Stimulated activated CD4-positive, alpha-beta T cell treated with anti-CD3 and anti-CD28 coated beads, TNF-alpha, amount 100 ng/mL, for 24 hours (primary cell): ENCODE measurements at places on chromosomes 3 and 15.

DNA sequence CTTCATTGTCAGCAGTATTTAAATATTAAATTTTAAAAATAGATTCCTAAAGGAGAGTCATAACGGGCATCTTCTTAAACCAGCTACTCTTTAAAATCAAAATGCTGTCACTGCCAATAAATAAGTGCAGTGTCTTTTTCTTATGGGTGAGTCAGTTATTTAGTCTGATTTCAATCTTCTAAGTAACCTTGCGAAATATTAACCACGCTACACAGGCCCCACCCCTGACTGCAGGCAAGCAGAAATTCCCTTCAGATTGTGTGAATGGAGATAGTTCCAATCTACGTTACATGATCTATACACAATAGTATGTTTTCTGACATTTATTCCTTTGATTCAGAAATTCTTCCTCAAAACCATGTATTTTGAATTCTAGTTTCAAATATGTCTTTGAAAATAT is 141.5 kb downstream of the GADL1 start:
- no peak for DNase-seq

- no peak for DNase-seq
Measured at GRCh38 chr3:89889386-89889785, 782.0 kb downstream of the EPHA3 start.

DNA sequence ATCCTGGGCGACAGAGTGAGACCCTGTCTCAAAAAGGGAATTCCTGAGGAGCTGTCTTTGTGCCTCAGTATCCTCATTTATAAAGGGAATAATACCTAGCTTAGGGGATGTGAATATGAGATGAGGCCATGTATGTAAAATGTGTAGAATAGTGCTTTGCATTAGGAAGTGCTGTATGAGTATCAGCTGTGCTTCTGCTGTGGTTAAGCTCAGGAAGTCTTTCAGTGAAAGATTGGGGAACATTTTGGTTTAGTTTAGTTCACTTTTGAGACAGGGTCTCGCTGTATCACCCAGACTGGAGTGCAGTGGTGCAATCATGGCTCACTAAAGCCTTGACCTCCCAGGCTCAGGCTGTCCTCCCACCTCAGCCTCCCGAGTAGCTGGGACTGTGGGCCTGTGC is 10.6 kb downstream of the THUMPD3 start:
- no peak for DNase-seq

DNA sequence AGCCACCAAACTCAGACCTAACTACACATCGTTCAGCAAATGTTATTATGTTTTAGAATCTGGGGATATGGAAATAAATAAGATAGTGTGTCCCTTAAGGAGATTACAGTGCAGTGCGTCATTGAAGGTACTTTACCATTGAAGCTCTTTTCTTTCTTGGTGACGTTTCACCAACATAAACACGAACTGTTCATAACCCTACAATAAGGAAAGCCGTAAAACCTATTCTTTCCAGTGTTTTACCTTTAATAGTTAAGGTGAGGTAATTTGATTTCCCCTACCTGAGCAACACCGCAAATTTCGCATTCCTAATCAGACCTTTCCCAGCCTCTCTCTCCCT is 826 bp downstream of the CCDC66 start:
- DNase-seq, result no peak

- DNase-seq, result no peak
Measured at GRCh38 chr3:63128380-63128779, 149.7 kb upstream of the SYNPR start.

GRCh38 chr15:98767692-98768091 is 119.4 kb downstream of the IGF1R start:
- DNase-seq, result no peak
